Omental fat pad (tissue), 4 donors: ENCODE measurements at places on chromosomes 2 and 18. TPM values are rescaled to one million over a fixed set of nuclear protein-coding genes. Genes with fewer than 3 reads are reported as not detected.

The GULP1 gene
- 14.1 TPM for total RNA-seq

The ALK gene
- 0.44 TPM for total RNA-seq

The SMAD2 gene
- 116 TPM for total RNA-seq

- no peak for DNase-seq
Measured at GRCh38 chr2:12199491-12200211, 453.2 kb downstream of the LPIN1 start.

- no peak for DNase-seq
Measured at GRCh38 chr2:233407771-233408181, 53.5 kb downstream of the DGKD start.

DNA sequence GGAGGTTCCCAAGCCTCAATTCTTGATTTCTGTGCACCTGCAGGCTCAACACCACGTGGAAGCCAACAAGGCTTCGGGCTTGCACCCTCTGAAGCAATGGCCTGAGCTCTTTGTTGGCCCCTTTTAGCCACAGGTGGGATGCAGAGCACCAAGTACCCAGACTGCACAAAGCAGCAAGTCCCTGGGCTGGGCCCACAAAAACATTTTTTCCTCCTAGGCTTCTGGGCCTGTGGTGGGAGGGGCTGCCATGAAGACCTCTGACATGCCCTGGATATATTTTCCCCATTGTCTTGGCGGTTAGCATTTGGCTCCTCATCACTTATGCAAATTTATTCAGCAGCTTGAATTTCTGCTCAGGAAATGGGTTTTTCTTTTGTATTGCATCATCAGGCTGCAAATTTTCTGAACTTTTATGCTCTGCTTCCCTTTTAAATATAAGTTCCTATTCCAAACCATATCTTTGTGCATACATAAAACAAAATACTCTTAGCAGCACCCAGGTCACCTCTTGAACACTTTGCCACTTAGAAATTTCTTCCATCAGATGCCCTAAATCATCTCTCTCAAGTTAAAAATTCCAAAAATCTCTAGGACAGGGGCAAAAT lies 9.0 kb upstream of the MATN3 start:
- DNase-seq = no peak

DNA sequence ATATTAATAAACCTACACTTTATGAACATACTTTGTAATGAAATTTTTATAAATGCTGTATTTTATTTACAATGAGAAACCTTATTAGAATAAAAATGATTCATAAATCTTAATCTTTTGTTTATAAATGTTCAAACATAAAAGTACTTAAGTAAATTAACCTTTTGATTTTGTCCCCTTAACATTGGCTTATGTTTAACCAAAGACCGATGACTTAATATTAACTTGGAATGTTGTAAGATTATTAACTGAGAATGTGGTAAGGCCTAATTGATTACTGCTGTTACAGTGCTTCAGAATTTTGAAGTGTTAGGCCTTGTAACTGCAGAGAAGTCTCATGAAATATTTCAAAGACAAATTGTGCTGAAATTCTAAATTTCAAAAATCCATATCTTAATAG lies 5.7 kb downstream of the CPS1 start:
- DNase-seq = no peak

DNA sequence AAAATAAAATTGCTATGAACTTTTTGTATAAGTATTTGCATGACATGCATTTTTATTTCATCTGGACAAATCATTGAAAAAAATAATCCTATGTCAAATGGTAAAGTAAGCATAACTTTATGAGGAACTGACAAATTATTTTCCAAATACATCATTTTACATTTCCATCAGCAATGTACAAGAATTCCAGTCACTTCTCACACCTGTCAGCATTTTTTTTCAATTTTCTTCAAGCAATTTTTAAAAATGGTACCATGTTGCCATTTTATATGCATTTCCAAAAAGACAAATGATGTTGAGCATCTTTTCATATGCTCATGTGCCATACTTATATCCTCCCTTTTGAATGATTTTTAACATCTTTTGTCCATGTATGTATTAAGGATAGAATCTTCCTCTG lies 961.7 kb upstream of the PIK3C3 start:
- DNase-seq = no peak

DNA sequence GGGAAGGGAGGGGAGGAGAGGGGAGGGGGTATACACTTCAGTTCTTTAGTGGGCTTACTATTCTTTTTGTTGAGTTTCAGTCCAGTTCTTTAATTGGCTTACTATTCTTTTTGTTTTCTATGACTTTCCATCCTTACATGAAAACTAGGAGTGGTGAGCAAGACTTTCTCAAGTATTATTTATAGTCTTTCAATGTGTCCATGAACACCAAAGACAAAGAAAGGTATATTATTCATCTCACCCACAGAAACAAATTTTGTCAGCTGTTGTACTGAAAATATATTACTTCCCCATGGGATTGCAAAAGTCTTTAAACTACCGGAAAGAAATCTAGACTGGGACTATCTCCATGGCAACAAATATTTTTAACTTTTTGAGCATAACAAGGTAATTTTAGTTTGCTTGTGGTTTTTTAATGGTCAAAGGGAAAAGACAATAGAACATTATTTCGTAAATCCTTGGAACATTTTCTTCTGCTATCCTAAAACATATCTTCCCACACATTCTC lies 17.6 kb downstream of the ADAM17 start:
- no peak for DNase-seq

- no peak for DNase-seq
Measured at GRCh38 chr2:88451811-88452564, 505 bp downstream of the FOXI3 start.

GRCh38 chr2:168596881-168597655 lies 141.0 kb downstream of the CERS6 start:
- no peak for DNase-seq
